ENCODE measurements at places on chromosomes 11 and 22. TPM values are rescaled to one million over a fixed set of nuclear protein-coding genes. Genes with fewer than 3 reads are reported as not detected.

The UBQLN3 gene
- not detected for total RNA-seq

The C11orf87 gene
- total RNA-seq = not detected

The PGA3 gene
- total RNA-seq = not detected

The ASCL2 gene
- not detected for total RNA-seq

The PPP2R1B gene
- 22.0 TPM for total RNA-seq

Measured in A549 treated with dexamethasone at 1 μM for 4 hours (cell line).